ENCODE measurements at places on chromosomes 2 and 18. TPM values are rescaled to one million over a fixed set of nuclear protein-coding genes. Genes with fewer than 3 reads are reported as not detected.

GRCh38 chr2:12330916-12331315 is 385.8 kb upstream of the TRIB2 start:
- no peak overlapping the region for H3K4me3 ChIP-seq
- H3K4me1 ChIP-seq = peaks cover 2% of the 10 kb centered on the region
- no peaks in the 10 kb centered on the region for H3K36me3 ChIP-seq

DNA sequence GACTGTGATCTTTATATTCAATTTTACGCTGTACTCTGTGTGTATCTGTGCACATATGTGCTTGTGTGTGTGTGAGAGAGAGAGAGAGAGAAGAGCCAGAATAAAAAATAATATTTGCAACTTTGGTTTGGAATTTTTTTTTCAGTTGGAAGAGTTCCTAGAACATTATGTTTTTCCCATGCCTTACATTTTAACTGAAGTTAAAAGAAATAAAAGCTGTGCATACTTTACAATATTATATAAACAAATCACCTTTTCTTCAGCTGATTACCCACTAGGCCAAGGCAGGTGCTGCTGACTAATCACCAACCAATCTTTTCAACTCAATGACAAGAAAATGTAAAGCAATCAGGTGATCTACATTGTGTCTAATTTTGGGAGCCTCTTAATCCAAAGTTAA is 366.3 kb downstream of the NYAP2 start:
- H3K4me1 ChIP-seq = no peaks in the 10 kb centered on the region
- no peak overlapping the region for H3K27ac ChIP-seq
- no peak overlapping the region for H3K4me3 ChIP-seq
- H3K36me3 ChIP-seq = no peaks in the 10 kb centered on the region
- H3K27me3 ChIP-seq = no peaks in the 10 kb centered on the region

The TTN gene
- total RNA-seq = 0.05 TPM

GRCh38 chr2:28311660-28312249 is 80.9 kb upstream of the FOSL2 start:
- no peak for DNase-seq
- H3K36me3 ChIP-seq = no peaks in the 10 kb centered on the region
- H3K4me1 ChIP-seq = no peaks in the 10 kb centered on the region
- H3K27ac ChIP-seq = no peak overlapping the region
- H3K27me3 ChIP-seq = no peaks in the 10 kb centered on the region
- no peak overlapping the region for H3K4me3 ChIP-seq

GRCh38 chr2:176729706-176730569 is 460.7 kb downstream of the MTX2 start:
- no peak overlapping the region for H3K4me3 ChIP-seq
- peaks cover 58% of the 10 kb centered on the region for H3K27me3 ChIP-seq
- H3K4me1 ChIP-seq = peaks cover 2% of the 10 kb centered on the region
- no peak for DNase-seq
- H3K27ac ChIP-seq = no peak overlapping the region
- H3K36me3 ChIP-seq = no peaks in the 10 kb centered on the region

- H3K27ac ChIP-seq = no peak overlapping the region
- no peaks in the 10 kb centered on the region for H3K27me3 ChIP-seq
- no peaks in the 10 kb centered on the region for H3K4me1 ChIP-seq
- DNase-seq = no peak
- H3K4me3 ChIP-seq = no peak overlapping the region
- no peaks in the 10 kb centered on the region for H3K36me3 ChIP-seq
These were observed 35.3 kb upstream of the KCNF1 start for GRCh38 chr2:10876394-10876793.

- no peaks in the 10 kb centered on the region for H3K27me3 ChIP-seq
- H3K4me1 ChIP-seq = no peaks in the 10 kb centered on the region
- H3K27ac ChIP-seq = no peak overlapping the region
- H3K4me3 ChIP-seq = no peak overlapping the region
These were observed 67.7 kb downstream of the GALNT14 start for GRCh38 chr2:31070339-31071125.

GRCh38 chr18:5294113-5294456 is 1.4 kb downstream of the ZBTB14 start:
- H3K4me3 ChIP-seq = peak overlapping the region; percentile 72
- H3K27ac ChIP-seq = peak overlapping the region; percentile 98
- no peaks in the 10 kb centered on the region for H3K36me3 ChIP-seq

DNA sequence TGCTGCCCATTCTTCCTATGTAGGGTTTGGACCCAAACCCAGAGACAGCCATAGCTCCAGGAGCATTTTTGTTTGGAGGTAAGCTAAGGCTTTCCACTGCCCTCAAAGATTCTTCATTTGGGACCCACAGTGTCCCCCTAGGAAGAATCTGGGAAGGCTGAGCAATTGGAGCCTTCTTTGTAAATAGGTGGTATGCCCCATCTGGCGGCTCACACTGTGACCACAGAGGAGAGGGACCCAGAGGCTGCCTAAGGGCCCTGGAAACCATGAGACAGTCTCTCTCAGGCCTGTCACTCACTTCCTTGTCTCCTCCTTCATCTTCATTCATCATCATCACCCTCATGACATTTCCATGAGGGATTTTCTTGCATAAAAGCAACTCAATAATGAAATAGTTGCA is 215.4 kb upstream of the OSR1 start:
- no peaks in the 10 kb centered on the region for H3K4me1 ChIP-seq
- peaks cover 9% of the 10 kb centered on the region for H3K27me3 ChIP-seq
- no peak overlapping the region for H3K4me3 ChIP-seq
- no peaks in the 10 kb centered on the region for H3K36me3 ChIP-seq
- no peak for DNase-seq
- no peak overlapping the region for H3K27ac ChIP-seq

The EVA1A gene
- total RNA-seq = 2.8 TPM

DNA sequence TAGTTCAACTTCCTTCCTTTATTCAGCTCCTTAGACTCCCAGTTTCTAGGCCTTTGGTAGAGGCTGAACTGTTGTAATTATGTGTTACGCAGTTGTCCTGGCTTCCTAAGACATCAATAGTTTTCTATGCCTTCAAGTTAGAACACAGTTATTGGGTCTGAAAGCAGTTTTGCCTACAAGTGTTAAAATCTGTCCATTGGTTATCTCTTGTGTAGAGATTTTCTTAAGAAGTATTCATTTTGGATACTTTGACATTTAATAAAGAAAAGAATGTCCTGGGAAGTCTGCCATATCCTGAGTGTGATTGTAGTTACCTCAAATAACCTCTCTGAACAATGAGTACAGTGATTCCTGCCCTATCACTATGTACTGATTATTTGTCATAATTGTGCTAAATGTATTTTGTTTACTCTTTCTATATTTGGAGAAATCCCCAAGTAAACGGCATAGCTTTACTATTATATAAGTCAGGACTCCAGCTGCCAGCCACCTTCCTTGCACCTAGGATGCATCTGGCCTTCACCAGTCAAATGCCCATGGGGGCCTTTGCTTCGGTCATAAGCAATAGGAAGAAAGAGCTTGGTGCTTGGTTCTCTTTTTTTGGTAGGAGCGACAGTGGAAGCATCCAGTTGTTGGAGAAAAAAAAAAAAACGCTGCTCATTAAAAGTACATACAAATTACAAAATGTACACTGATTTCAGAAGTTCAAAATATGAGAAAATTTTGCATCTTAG is 449.5 kb upstream of the PKDCC start:
- no peak overlapping the region for H3K4me3 ChIP-seq
- DNase-seq = no peak
- H3K4me1 ChIP-seq = no peaks in the 10 kb centered on the region
- H3K36me3 ChIP-seq = no peaks in the 10 kb centered on the region
- H3K27ac ChIP-seq = no peak overlapping the region
- H3K27me3 ChIP-seq = no peaks in the 10 kb centered on the region

The OST4 gene
- total RNA-seq = 187 TPM

The LNPK gene
- total RNA-seq = 22.3 TPM

The CCL20 gene
- 0.30 TPM for total RNA-seq

The SCYGR2 gene
- total RNA-seq = not detected

DNA sequence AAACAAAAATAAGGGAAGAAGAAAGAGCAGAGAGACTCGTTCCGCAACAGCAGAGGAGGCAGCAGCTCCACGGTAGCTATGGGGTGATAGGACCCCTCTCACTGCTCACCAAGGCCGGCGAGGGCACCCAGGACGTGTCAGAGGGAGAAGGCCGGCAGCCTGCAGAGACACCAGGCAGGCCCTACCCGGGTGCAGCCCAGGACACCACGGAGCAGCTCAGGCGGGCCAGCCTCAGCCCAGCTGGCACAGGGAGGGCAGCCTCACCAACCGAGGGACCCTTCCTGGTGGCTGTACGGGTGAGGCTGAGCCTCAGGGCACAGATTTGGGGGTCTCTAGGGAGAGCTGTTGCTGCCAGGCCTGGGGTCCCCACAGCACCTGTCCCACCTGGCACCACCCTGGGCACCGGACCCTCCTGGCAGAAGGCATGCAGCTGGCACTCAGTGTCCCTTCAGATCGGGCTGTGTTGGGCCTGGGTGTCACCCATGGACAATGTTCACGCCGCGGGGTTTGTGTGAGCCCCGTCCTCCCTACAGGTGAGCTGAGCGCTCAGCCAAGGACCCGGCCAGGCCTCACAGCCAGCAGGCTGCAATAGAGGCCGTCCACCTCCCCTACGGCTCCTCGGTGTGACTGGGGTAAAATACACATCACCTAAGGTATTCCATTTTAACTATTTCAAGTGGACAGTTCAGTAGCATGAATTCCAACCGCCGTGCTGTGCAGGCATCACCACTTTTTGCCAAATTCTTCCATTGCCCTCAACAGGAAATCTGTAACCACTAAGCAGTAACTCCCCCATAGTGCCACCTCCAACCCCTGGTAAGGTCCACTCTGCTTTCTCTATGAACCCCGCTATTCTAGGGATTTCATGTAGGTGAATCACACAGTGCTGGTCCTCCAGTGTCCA is 21.6 kb downstream of the KCNG2 start:
- DNase-seq = no peak
- no peaks in the 10 kb centered on the region for H3K36me3 ChIP-seq
- no peaks in the 10 kb centered on the region for H3K4me1 ChIP-seq
- no peak overlapping the region for H3K27ac ChIP-seq

DNA sequence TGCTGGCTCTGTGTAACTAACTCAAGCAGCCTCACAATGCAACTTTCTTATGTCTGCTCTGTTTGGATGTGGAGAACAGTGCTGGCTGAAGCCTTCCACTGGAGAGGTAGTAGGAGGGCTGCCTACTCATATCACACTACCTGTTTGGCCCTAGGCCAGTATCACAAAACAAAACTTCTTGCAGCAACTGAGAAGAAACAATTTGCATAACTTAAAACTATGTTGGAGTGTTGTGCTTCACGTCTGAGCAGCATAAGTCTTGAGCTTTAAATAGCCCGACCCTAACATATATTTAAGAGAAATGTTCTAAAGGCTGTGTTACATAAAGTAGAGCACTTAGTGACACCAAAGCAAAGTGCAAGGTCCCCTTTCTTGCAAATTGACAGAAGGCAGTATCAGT is 204.9 kb upstream of the ACVR2A start:
- no peaks in the 10 kb centered on the region for H3K4me1 ChIP-seq
- H3K36me3 ChIP-seq = no peaks in the 10 kb centered on the region
- no peak for DNase-seq
- no peak overlapping the region for H3K4me3 ChIP-seq

GRCh38 chr2:150532879-150533278 is 45.4 kb upstream of the RND3 start:
- no peaks in the 10 kb centered on the region for H3K27me3 ChIP-seq
- no peaks in the 10 kb centered on the region for H3K4me1 ChIP-seq
- no peak overlapping the region for H3K27ac ChIP-seq
- no peak overlapping the region for H3K4me3 ChIP-seq
- no peak for DNase-seq

GRCh38 chr2:88608184-88608583 is 19.1 kb downstream of the EIF2AK3 start:
- no peaks in the 10 kb centered on the region for H3K36me3 ChIP-seq
- H3K4me1 ChIP-seq = peaks cover 12% of the 10 kb centered on the region
- H3K4me3 ChIP-seq = no peak overlapping the region

- no peak for DNase-seq
- H3K4me1 ChIP-seq = no peaks in the 10 kb centered on the region
- H3K27me3 ChIP-seq = no peaks in the 10 kb centered on the region
- H3K4me3 ChIP-seq = no peak overlapping the region
- no peaks in the 10 kb centered on the region for H3K36me3 ChIP-seq
- H3K27ac ChIP-seq = no peak overlapping the region
These were observed 151.5 kb downstream of the ASXL3 start for GRCh38 chr18:33729556-33729955.

GRCh38 chr2:56729212-56729611 is 545.4 kb downstream of the CCDC85A start:
- H3K36me3 ChIP-seq = no peaks in the 10 kb centered on the region
- DNase-seq = no peak
- no peak overlapping the region for H3K4me3 ChIP-seq

The G6PC2 gene
- not detected for total RNA-seq

The PTRHD1 gene
- 24.3 TPM for total RNA-seq

DNA sequence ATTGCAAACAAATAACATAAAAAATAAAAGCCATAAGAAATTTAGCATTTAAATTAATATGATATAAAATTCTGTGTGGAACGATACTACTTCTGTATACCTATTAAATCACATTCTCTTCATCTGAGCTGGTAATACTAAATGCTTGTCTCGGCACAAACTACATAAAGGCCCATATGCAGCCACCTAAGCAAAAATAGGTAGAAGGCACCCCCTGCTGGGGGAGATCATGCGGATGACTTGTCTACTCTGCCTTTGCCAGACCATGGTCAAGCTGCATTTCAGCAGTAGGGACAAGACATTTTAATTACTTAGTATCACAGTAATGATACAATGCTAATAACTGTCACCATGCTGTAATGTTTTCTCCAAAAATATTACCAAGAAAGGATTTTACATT is 108.0 kb downstream of the CDH19 start:
- no peak for DNase-seq
- no peak overlapping the region for H3K27ac ChIP-seq
- no peaks in the 10 kb centered on the region for H3K36me3 ChIP-seq
- H3K4me3 ChIP-seq = no peak overlapping the region
- H3K4me1 ChIP-seq = no peaks in the 10 kb centered on the region
- no peaks in the 10 kb centered on the region for H3K27me3 ChIP-seq

GRCh38 chr2:28049416-28049815 is 158.9 kb downstream of the BABAM2 start:
- no peak for DNase-seq
- H3K4me1 ChIP-seq = no peaks in the 10 kb centered on the region
- no peak overlapping the region for H3K27ac ChIP-seq
- no peaks in the 10 kb centered on the region for H3K27me3 ChIP-seq

GRCh38 chr2:20992201-20992711 is 51.6 kb downstream of the APOB start:
- H3K4me3 ChIP-seq = no peak overlapping the region
- H3K36me3 ChIP-seq = no peaks in the 10 kb centered on the region
- H3K27me3 ChIP-seq = peaks cover 14% of the 10 kb centered on the region
- no peak overlapping the region for H3K27ac ChIP-seq

The STAT4 gene
- 2.0 TPM for total RNA-seq

GRCh38 chr2:3272761-3273160 is 104.9 kb downstream of the EIPR1 start:
- no peaks in the 10 kb centered on the region for H3K4me1 ChIP-seq
- no peak overlapping the region for H3K27ac ChIP-seq
- H3K4me3 ChIP-seq = no peak overlapping the region
- H3K36me3 ChIP-seq = no peaks in the 10 kb centered on the region
- H3K27me3 ChIP-seq = no peaks in the 10 kb centered on the region

- no peak overlapping the region for H3K27ac ChIP-seq
- no peaks in the 10 kb centered on the region for H3K4me1 ChIP-seq
- DNase-seq = no peak
- no peak overlapping the region for H3K4me3 ChIP-seq
These were observed 60.1 kb downstream of the CWC22 start for GRCh38 chr2:179946810-179947615.
